ENCODE measurements at places on chromosomes 1 and 21.

DNA sequence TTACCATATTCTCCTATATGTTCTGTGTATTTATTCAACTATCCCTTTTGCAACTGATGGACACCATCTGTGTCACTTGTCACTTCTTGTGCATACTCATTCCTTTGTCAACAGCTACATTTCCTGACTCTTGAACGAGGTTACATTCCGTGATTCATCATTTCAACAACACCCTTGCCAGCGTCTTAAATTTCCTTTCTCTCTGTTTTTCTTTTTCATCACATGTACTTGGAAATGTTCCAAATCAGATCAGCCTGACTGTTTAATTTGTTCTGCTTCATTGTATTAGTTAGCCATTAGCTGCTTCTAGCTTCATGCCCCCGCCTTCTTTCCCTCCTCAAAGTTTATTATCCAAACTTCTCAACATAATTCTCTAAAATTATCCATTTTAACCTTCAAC, 173.0 kb downstream of the ADGRL4 start:
- DNase-seq: no peak

DNA sequence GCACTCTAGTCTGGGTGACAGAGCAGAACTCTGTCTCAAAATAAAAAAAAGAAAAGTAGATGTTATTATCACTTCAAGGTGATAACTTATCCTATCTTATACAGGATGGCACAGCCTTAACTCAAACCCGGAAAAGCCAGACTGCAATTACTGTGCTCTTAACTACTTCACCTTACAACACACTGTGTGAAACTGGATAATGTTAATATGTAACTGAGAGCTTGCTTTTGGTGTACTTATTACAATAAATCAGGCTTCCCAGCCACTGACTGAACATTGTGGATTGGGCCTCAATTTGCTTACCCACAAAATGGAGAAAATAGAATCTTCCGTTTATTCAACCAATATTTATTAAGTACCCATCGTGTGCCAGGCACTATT, 1.4 kb downstream of the ORC1 start:
- DNase-seq: no peak

DNA sequence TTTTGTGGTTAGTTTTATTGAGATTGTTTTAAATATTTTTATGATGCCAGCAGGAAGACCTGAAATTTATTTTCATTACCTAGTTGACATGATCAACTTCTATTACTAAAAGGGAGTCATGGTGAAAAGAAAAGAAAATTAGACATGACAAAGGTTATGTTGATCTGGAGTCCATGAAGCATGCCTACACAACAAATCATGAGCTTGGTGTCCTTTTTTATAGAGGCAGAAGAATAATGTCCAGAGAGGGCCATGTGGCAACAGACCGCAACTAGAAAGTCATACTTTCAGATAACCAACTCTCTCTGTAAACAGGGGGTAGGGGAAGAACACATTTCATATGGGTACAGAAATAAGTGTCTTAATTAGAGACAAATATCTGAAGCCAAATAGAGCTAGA, 175.5 kb upstream of the HOOK1 start:
- DNase-seq: no peak

GRCh38 chr1:110307239-110307974, 31.8 kb upstream of the RBM15 start:
- DNase-seq: no peak

DNA sequence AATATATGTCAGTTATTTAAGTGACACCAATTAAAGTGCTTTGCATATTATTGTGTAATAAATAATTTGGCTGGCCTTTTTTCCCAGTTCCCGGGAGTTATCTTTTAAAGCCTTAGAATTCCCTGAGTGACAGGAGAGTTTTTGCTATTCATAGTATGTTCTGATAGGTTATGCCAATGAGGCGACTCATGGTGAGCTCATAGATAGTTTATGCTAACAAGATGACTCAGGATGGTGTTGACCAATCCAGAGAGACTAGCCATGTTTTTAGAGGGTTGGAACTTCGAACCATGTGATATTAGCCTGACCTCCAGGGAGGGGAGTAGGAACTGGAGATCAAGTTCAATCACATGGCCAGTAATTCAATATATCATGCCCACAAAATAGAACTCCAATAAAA, 310.8 kb downstream of the USP25 start:
- no peak for DNase-seq

- no peak for DNase-seq
Observed at GRCh38 chr1:228941666-228942065, 206.4 kb downstream of the RHOU start.

- DNase-seq: no peak
Observed at GRCh38 chr1:247266053-247266452, 10.2 kb downstream of the VN1R5 start.

DNA sequence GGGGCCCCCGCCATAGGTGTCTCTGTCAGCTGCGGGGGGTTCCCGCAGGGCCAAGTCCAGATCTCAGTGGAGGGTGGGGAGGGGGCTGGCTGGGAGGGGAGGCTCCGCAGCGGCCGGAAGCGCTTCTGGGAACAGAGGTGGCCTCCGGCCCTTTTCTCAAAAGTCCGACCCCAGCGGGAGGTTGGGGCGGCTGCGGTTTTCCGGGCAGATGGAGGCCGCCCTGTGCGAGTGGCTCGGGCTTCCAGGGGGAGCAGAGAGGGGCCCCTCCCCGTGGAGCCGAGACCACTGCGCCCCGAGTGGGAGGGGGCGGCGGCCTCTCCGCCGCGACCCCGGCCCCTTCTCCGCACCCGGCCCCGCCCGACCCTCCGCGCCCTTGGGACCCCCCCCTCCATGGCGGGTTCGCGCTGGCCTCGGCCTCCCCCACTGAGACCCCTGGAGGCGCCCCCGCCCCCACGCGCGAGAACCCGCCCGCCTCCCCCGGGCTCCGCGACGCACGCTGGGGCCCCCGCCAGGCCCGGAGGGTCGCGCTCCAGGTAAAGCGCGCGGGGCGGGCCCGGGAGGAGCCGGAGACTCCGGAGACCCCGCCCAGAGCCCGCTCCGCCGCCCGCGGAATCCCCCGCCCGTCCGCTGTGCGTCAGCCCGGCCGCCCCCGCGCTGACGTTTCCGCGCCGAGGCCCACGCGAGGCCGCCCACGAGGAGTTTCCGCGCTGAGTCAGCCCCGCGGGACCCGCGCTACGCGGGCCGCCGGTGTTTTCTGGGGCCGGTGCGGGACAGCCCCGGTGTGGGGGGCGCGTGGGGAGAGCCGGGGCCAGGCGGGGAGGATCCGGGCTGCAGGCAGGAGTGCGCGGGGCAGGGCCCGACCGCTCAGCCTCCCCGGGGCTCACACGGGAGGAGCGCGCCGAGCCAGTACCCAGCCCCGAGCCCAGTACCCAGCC, 5.2 kb downstream of the TNFRSF18 start:
- DNase-seq: peak; percentile 80

DNA sequence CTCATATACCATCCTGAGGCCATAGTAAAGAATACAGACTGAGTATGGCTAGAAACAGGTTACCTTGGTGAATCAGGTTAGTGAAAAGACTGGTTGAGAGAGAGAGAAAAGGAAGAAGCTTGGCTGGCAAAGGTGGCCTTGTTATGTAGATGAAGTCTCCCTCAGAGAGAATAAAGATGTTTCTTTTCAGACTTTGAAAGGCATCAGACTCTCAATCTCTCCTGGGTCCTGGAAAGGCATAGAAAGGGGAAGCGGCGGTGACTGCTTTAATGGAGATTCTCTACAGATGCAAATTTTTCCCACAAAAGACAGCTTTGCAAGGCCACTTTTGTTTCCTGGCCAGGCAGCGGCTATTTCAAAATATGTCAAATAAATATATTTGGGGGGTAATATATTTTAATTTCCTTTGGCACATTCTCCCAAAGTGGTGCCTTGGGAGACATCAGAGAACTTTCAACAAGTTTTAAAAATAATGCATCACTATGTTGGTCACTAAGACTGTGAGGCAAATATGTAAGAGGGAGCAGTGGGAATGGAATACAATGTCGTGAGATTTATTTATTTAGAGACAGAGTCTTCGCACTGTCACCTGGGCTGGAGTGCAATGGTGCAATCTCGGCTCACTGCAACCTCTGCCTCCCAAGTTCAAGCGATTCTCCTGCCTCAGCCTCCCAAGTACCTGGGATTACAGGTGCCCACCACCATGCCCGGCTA, 46.1 kb downstream of the NPHS2 start:
- no peak for DNase-seq

DNA sequence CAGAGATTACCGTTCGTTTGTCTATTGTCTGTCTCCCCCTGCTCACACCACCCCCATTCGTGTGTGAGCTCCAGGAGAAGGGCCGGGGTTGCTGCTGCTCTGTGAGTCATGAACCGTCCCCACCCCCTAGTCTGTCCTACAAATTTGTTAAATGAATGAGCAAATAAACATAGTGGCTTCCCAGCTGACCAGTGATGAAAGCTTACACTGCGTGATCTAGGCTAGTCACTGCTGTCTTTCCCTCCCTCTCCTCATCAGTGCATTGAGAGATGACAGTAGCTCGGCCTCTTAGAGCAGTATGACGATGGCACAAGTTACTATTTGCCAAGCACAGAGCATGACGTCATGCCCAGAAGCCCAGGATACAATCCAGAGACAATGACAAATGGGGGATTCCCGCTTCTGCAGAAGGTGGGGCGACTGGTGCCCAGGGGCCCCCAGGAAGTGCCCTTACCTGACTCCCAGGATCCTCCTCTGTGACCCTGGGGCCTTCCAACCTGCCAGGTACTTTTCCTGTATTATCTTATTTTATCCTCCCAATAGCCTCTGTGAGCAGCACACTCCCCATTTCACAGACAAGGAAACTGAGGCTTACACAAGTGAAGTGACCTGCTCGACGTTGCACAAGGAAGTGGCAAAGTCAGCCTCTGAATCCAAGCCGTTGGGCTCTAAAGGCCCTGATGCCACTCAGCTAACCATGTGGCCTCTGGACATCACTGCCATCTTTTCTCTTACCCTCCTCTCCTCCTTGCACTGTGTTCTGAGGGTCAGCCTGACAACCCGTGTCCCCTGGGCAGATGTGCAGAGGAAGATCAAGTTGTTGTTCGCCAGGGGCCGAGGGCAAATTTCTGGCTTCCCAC, 8.6 kb upstream of the EPHA2 start:
- no peak for DNase-seq

GRCh38 chr1:111468717-111469100, 5.1 kb upstream of the C1orf162 start:
- DNase-seq: no peak
